ENCODE measurements at places on chromosomes 4 and X. TPM values are rescaled to one million over a fixed set of nuclear protein-coding genes. Genes with fewer than 3 reads are reported as not detected.

The SATL1 gene
- not detected for total RNA-seq

The HMGB2 gene
- 136 TPM for total RNA-seq

The AR gene
- 3.1 TPM for total RNA-seq

The RAB40A gene
- not detected for total RNA-seq

The CT83 gene
- not detected for total RNA-seq

The MTCP1 gene
- 19.1 TPM for total RNA-seq

The GRPR gene
- 0.13 TPM for total RNA-seq

The GJB1 gene
- total RNA-seq: not detected

The MCF2 gene
- 0.08 TPM for total RNA-seq

The HS3ST1 gene
- 0.45 TPM for total RNA-seq

The CXCL10 gene
- 0.08 TPM for total RNA-seq

All from A549 treated with CORT108297 at 1 μM for 4 hours (cell line).